ENCODE measurements at places on chromosomes 13 and 19. TPM values are rescaled to one million over a fixed set of nuclear protein-coding genes. Genes with fewer than 3 reads are reported as not detected.
A peak's percentile ranks its signal among the peaks of the same experiment; 100 is the strongest.

The CBLC gene
- not detected for total RNA-seq

The N4BP2L1 gene
- 7.9 TPM for total RNA-seq

The CEACAM7 gene
- not detected for total RNA-seq

The DCLK1 gene
- not detected for total RNA-seq

The PSG7 gene
- total RNA-seq: not detected

DNA sequence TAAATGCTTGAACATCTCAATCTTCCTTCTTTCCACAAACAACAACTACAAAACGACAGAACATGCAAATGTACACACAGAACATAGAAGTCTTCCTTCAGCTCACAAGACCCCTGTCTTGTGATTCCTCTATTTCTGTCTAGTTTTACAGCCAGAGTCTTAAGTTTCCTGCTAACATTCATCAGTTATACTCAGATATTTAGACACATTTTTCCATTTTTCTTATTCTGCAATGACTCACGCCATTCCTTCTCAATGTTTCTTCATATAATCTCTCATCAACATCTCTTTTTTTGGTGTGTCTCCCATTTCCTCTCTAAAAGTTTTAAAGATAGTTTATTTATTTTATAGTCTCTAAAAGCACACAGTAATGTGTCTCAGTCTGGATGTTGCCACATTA lies 1872.9 kb upstream of the PCDH20 start:
- DNase-seq: no peak

DNA sequence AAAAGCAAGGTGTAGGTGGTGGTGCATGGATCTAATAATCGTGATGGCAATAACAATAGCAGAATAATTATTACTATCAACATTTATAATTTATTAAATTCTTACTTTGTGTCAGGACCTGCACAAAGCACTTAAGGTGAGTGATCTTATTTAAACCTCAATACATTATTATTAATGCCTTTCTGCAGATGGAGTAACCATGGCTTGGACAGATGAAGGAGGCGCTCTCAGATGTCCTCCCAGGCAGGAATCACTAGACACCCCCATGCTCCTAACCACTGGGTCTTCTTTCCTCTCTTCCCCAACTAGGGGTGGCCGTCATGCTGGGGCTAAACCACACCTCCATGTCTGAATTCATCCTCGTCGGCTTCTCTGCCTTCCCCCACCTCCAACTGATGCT lies at the start of gene OR10H2:
OR10H2 (plus strand) TSS at position 301 of the 400 bp plus-strand sequence; CDS start at position 321, 20 bp downstream.
- DNase-seq: no peak

DNA sequence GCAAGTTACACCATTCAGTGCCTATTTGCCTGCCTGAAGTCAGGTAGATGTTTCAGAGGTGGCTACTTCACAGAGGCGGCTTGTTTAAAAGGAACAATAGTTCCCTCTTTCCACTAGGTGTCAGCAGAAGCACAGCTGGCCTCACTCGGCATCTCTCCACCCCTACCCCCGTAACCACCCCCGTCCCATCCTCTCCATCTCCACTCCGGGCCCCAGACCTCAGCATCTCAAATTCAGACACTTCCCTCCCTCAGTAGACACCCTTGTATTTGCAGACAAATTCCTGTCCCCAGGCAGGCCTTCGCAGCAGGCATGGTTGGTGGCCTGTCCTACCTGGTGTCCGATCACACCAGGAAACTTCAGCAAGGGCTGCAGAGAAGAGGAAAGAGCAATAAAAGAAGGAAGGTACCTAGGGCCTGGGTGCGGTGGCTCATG lies 9.1 kb upstream of the DPP9 start:
- peak; percentile 85 for DNase-seq

Measured in OCI-LY7 (cell line).